AG04450 (cell line): ENCODE measurements at places on chromosomes 5 and 9.

DNA sequence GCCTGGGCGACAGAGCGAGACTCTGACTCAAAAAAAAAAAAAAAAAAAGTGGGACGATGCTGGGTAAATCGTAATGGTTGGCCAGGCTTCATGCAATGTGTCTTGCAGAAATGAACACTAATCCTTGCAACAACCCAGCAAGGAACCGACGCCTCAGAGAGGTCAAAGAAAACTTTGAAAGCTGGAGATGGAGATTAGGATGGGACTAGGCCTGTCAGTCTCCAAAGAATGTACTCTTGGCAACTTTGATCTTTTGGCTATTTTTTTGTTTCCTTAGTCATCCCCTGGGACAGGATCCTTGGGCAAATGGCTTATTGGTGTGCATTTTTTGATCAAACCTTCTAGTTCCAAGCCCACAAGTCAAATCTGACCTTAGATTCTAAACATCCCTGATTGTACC lies 10.6 kb upstream of the PWWP2A start:
- DNase-seq = no peak

DNA sequence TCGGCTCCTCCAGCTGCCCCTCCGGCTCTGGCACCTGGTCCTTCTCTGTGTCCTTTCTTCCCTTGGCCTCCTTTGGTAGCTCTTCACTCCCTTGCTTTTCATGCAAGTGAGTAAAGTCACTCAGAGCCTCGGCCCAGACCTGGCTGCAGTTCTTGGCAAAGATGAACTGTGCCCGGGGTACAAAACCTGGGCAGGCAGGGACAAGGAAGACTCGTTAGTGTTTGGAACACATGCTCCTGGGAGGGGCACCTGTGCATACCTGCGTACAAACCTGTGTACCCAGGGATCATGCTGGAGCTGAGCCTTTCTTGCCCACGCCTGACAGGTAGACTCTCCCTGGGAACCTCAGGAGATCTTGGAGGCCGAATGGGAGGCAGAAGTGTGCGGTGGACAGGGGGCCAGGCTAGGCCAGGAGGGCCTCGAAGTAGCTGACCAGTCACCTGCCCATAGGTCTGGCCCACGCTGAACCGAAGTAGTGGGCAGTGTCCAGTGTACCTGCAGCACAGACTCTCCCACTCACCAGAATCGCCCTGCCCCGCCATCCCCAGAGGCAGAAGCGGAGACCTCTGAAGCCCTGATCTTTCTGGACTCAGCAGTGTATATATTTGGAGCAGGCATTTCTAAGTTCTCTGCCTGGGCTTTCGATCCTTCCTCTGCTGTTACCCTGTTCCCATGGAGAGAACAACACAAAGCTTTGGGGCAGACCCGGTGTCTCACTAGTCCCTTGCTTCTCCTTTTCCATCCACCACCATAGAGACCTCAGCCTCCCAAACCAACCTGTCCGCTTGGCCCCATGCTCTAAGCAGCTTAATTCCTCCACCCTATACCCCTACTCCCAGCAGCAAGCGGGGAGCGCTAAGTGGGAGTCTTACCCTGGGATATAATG lies 41.9 kb upstream of the TESK1 start:
- no peak for DNase-seq

DNA sequence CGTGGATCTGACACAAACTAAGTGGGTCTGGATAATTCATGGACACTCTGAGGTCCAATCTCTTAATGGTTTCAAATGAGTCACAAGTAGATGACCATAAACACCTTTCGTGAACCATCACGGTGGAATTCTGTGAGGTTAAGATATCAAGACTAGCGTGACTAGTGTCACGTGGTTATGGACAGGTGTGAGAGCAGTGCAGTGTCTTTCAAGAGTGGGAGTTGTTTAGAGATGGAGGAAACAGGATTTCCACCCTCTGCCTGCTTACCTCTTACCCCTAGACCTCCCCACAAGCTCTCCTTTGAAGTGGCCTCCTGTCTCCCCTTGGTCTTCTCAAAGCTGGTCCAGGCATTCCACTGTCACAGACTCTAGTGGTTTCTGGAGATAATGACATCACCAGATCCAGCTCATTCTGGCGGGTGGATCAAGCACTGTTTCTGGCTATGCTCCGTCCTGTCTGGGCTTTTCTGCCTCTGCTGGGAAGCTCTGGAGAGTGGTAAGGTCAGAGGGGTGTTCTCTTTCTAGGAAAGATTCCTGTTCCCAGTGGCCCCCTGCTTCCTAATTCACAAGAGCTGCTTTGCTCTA lies 20.0 kb upstream of the ZNF782 start:
- DNase-seq = no peak

- DNase-seq = no peak
Observed at GRCh38 chr5:63401436-63402046, 560.7 kb downstream of the HTR1A start.

DNA sequence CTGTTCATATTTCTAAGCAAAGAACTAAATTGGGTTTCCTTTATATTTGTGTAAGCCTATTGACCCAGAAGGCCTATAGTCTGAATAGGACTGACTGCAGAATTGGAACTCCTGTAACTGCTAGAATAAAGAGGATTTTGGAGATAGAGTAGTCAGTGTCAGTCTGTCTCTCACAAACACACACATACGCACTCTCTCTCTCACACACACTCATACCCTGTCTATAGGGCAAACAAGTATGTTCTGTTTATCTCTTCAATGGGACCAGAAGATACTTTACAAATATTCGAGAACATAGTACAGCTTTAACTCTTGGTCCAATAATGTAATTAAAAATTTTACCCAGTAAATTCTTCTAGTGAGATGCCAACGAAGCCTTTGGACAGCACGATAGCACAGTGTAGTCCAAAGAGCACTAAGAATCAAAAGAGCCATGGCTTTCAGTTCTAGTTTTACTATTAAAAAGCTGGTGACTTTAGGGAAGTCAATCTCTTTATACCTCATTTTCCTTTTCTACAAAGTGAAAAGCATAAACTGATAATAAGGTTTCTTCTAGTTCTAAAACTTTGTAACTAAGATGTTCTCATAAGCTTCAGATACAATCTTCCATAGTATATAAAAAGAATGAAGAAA lies 19.3 kb downstream of the ABHD17B start:
- DNase-seq = no peak

GRCh38 chr9:93577975-93578682 lies 1.7 kb downstream of the PHF2 start:
- DNase-seq = no peak

DNA sequence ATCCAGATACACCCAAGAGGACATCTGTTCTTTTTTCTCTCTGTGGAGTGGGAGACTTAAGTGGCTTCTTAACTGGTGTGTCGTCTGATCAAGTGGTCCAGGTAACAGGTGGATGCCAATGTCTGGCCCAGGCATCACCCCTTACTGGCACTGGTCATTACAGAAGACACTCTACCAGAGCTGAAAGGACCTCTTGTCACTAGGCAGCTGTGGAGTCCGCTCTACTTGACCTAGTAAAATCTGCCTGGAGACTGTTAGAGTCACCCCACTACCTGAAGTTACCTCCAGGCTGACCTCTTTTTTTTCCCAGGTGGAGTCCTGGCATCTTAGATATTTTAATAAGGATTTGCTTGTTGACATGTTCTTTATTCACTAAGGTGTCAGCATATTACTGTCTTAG lies 22.5 kb downstream of the FXN start:
- no peak for DNase-seq

GRCh38 chr5:30343707-30344106 lies 849.8 kb upstream of the CDH6 start:
- no peak for DNase-seq
